ENCODE measurements at places on chromosomes 12 and 14.

DNA sequence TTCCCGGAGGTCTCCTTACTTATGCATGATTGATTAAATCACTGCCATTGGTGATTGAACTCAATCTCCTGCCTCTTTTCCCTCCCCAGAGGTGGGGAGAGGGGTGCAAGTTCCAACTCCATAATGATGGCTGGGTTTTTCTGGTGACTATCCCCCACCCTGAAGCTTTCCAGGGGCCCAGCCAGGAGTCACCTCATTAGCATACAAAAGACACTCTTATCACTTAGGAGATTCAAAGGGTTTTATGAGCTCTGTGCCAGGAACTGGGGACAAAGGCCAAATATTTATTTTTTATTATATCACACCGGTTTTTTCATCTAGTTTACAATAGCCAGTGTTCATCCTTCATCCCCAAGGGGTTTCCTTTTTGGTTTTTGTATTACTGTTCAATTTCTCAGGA is 300.7 kb downstream of the ETNK1 start:
- no peak for DNase-seq

- no peak for DNase-seq
Observed at GRCh38 chr14:67973436-67973835, 153.9 kb downstream of the RAD51B start.

GRCh38 chr12:124222368-124223245 is 72.3 kb upstream of the RFLNA start:
- no peak for DNase-seq

DNA sequence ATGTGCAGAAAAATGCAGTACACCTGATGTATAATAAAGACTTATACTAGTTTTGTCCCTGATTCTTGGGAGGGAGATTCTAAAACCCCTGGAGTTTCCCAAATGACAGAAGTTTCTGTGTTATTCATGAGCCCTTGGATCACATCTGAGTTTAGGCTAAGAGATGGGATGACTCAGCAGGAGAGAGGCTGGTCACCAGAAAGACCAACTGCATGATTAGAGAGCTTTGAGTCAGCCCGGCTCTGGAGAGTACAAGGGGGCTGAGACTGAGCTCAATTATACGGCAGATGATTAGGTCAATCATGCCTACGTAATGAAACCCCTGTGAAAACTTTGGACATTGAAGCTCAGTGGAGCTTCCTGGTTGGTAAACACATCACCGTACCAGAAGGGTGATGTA is 174.2 kb downstream of the SSPN start:
- no peak for DNase-seq
